ENCODE measurements at places on chromosomes 4 and X. TPM values are rescaled to one million over a fixed set of nuclear protein-coding genes. Genes with fewer than 3 reads are reported as not detected.

DNA sequence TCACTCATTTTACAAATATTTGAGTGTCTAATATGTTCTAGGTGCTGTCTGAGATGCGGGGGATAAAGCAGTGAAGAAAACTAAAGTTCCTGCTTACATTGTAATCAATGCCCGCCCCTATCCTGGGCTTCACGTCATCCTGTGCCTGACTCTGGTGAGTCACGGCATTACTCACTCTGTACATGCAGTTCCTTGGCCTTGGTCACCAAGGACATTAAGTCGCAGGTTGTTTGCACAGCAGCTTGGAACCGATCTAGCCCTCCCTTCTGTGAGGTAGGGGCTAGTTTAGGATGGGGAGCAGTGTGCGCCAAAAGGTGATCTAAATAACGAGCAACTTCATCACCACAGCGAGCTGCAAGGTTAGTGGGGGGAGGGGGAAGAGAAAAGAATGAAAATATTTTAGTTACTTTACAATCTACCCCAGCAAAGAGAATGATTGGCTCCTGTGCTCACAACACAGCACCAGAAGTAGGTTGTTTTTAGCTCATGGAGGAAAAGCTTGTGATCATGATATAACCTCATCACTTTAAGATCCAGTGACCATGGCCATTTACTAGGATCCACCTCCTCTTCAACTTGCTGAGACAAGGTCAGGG lies 48.0 kb upstream of the HDAC8 start:
- peak; percentile 46 for DNase-seq

GRCh38 chrX:15853586-15854079 lies 980 bp downstream of the AP1S2 start:
- DNase-seq: no peak

- no peak for DNase-seq
These were observed 208.7 kb downstream of the CHIC2 start for GRCh38 chr4:53855581-53856250.

The ZXDB gene
- total RNA-seq: 8.5 TPM

DNA sequence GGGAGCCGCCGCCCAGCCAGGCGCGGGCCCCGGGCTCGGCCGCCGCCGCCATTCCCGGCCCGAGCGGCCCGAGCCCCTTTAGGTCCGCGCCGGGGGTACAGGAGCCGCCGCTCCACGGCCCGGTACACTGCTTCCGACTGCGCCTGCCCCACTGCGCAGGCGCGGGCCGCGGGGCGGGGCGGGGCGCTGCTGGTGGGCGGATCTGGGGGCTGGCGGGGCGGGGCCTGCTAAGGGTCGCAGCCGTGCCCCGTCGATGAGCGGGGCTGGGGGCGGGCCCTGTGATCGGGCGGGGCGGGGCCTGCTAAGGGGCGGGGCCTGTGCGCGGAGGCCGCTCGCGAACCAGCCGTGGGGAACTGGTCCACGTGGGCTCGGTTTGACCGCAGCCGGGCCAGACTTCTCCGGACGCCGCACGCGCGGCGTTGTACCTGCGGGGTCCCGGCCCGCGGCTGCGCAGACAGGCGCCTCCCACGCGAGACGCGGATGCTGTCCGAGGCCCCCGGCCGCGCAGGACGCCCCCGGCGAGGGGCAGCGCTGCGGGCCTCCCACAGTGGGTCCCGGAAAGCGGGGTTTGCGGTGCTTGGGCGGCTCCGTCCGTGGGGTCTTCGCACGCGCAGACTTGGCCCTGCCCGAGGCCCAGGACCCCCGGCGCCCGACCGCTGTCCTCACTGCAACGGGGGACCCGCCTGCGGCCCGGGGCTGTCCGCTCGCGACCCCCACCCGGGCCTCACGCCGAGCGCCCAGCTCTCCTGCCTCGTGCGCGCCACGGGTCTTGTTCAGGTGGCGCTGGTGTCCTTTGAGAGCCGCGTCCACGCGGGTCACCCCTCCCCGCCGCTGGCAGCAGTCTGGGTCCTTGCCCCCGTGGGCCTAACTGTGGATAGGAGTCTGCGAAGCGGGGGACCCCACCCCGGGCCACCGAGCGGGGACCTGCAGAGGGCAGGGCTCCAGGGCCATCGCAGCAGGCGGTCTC lies at the start of gene DGKQ:
Gene DGKQ, minus strand, starts transcription at position 139 of the 967 bp plus-strand sequence. Its CDS starts 87 bp downstream, at position 52.
- DNase-seq: peak; percentile 85

All from A673 (cell line).